ENCODE measurements at places on chromosomes 13 and 19.
A peak's percentile ranks its signal among the peaks of the same experiment; 100 is the strongest.

GRCh38 chr13:56400774-56401173, 739.9 kb upstream of the PRR20A start:
- DNase-seq = no peak

DNA sequence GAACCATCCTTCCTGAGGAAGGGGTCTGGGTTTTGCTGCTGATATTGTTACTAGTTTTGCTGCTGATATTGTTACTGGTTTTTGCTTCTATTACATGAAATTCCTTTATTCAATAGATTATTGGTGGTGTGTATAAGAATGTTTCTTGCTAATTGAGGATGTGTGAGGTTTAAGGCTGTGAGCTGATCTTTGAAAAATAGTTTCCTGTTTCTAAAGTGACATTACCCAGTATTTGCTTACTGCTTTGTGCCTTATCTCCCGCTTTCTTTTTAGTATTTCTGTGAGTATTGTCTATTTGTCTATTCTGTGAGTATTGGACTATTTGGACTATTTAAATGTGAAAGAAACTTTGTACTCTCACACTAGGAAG, 38.2 kb upstream of the C1QTNF9 start:
- no peak for DNase-seq

- no peak for DNase-seq
These were observed 7.9 kb upstream of the DPY19L3 start for GRCh38 chr19:32397671-32398101.

DNA sequence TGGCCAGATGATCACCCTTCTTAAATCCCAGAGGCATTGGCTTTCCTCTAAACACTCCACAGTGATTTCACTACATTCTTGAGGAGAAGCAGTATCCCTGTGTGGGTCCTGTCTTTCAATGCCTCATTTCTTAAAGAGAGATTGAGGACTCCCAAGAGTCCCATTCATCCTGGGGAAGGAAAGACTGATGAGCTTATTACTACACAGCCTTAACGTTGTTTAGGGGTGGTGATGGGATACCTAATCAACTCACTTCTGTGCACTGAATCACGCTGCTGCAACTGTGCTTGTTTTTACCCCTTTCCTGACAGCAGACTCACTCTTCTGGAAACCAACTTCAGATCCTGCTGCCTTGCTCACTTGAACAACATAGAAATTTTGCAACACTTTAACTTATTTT, 203.1 kb downstream of the RGCC start:
- DNase-seq = no peak

DNA sequence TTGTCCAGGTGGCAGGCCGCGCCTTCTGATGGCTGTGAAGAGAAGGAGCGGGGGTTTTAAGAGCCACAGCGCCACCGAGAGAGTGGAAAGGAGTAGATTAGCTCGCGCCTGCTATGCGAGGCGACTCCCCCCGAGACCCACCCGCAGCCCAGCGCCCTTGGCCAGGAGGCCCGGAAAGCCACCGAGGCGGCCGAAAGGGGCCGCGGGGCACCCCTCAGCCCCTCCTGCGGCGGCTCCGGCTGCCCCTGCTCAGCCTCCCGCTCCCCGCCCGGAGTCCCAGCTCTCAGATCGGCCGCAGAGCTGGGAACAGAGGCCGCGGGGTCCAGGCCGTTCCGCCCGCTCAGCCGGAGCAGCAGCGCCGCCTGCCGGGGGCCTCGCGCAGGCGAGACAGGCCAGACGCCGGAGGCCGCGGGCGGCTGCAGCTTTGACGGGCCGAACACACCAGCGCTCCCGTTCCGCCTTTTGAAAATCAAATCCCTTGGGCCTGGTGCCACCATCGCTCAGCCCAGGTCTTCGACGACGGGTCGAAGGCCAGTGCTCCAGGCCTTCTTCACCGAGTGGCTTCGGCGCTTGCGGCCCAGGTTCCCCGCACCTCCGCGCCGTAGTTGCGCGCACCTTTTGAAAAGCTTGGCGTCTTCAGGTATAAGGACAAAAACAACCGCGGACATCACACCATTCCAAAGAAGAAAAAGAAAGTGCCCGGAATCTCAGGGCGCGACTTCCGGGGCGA, 15.3 kb downstream of the CDX2 start:
- peak; percentile 59 for DNase-seq

GRCh38 chr13:30847650-30848307, 58.3 kb upstream of the MEDAG start:
- DNase-seq = no peak

DNA sequence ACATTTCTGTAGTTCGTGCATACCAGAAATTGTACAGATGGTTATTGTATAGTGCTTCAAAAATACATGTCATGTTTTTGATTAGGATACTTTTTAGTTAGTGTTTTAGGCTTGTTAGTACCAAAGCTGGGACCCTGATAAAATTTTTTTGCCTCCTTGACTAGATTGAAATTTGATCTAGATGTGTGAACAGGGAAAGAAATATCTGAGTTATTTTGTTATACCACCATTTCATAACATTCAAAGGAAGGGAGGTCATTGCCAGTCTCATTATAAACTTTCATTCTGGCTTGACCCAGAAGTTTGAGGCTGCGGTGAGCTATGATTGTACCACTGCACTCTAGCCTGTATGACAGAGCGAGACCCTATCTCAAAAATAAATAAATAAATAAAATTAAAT, 9.0 kb downstream of the LMO7 start:
- DNase-seq = no peak

- DNase-seq = no peak
These were observed 7.2 kb downstream of the PLEKHF1 start for GRCh38 chr19:29672319-29672932.

DNA sequence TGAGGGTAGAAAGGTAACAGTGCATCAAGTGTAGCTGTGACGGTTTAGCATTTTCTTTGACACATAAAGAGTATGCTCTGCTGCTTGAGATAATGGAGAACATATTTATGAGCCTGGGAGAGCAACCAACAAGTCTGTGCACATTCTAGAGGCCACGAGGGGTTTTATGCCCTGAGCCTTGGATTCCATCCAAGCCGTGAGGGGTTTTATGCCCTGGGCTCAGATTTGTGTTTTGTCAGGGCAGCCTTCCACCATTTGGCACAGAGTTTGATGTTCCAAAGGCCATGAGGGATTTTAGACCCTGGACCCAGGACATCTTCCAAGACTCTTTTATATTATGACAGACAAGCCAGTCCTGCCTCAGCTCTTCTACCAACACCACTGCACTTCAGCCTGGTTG, 106.4 kb downstream of the ZNF486 start:
- DNase-seq = no peak

GRCh38 chr19:2212861-2213711, 23.0 kb downstream of the PLEKHJ1 start:
- DNase-seq = no peak

DNA sequence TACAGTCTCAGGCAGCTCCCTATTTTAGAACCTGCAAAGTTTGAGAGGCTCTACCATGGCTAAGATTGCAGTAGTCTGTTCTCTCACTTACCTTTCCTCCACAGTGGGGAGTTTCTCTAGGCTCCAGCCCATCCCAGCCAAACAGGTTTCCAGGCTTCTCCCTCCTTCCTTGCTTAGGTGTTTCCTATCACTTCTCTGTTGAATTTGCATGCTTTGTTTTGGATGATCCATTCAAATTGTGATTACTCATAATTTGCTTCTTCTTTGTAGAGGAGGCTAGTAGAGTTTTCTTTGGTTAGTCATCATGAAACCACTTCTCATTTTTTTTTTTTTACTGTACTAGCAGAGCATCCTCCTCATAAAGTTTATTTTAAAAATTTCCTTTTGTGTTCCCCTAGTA, 1242.2 kb upstream of the MIR17HG start:
- no peak for DNase-seq

GRCh38 chr13:20465218-20465879, 60.3 kb downstream of the CRYL1 start:
- no peak for DNase-seq

GRCh38 chr19:4776436-4777211, 14.9 kb upstream of the FEM1A start:
- DNase-seq = no peak

- DNase-seq = no peak
These were observed 6.3 kb upstream of the ARHGAP45 start for GRCh38 chr19:1060689-1061088.

- DNase-seq = no peak
These were observed 233.9 kb downstream of the LMO7 start for GRCh38 chr13:75869981-75870380.

DNA sequence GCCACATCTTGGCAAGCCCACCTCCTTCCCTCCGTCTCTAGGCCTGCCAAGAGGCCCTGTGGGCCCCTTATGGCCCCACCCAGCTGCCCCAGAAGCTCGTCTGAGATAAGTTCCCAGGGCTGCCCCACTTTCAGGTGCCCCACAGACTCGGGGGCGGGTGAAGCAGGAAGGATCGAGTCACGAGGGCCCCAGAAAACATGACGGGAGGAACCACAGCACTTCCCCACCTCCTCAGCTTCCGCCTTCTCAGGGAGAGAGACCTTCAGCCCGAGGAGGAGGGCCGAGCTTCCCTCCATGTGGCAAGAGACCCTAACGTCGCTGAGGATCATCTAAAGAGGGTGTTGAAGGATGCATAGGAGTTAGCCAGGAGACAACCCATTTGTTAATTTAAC, 4.5 kb upstream of the IL12RB1 start:
- DNase-seq = peak; percentile 41

GRCh38 chr19:55463583-55464031, 944 bp downstream of the C19orf85 start:
- DNase-seq = no peak

DNA sequence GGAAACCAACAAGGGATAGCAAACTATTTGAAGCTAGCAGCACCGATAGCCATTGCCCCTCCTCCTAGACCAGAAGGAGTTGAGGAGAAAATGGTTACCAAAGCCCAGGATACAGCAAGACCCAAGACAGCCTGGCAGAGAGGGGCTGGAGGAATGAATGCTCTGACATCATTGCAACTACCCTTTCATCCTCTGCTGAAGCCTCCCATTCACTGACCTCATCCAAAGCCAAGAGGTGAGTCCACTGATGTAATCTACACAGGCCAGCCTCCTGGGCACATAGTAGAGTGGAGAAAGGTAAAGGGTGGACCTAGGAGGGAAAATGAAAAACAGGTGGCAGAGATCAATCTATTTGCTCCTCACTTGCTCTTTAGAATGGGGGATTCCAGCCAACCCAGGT, 42.7 kb upstream of the ZNF780A start:
- no peak for DNase-seq

DNA sequence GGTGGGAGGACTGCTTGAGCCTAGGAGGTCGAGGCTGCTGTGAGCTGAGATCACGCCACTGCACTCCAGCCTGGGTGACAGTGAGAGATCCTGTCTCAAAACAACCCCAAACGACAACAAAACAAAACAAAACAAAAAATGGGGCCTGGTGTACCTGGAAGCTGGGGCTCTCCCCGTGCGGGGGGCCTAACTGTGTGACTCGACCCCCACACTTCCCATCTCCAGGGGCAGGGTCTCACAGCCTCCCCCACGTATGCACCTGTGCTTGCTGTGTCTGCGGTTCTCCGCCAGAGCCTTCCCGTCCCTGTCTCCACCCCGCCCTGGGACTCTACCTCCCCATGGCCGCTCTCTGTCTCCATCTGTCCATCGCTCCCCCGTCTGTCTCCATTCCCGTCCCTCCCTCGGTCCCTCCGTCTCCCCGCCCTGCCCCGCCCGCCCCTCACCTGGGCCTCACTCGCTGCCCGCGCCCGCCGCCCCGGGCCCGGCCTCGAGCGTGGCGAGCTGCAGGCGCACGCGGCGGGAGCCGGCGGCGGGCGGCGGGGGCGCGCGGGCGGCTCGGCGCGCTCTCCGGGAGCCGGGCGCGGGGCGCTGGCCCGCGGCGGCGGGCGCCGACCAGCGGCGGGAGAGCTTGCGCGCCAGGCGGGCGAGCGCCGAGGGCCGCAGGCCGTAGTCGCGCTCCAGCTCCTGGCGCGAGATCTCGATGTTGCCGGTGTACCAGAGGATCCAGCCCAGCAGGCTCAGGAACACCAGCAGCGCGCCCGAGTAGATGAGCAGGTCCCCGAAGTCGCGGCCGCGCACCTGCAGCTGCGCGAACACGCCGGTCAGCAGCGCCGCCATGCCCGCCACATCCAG, 587 bp downstream of the TMEM238 start:
- no peak for DNase-seq

Measured in stimulated activated CD8-positive, alpha-beta memory T cell treated with anti-CD3 and anti-CD28 coated beads, Interleukin-15, amount 100 ng/mL, for 24 hours (primary cell).